ENCODE measurements at places on chromosomes 4 and X. TPM values are rescaled to one million over a fixed set of nuclear protein-coding genes. Genes with fewer than 3 reads are reported as not detected.

IQCM gene
- total RNA-seq = not detected

SULT1B1 gene
- total RNA-seq = 1.8 TPM

ATP2B3 gene
- not detected for total RNA-seq

ASB11 gene
- not detected for total RNA-seq

LANCL3 gene
- total RNA-seq = 0.25 TPM

ACE2 gene
- not detected for total RNA-seq

RAB40AL gene
- total RNA-seq = not detected

SLC2A9 gene
- not detected for total RNA-seq

HCCS gene
- total RNA-seq = 38.1 TPM

LETM1 gene
- 37.7 TPM for total RNA-seq

PLK4 gene
- total RNA-seq = 17.6 TPM

PFKFB1 gene
- total RNA-seq = not detected

APOOL gene
- 14.2 TPM for total RNA-seq

DSPP gene
- not detected for total RNA-seq

SPACA5 gene
- total RNA-seq = not detected

CXCL8 gene
- 26.7 TPM for total RNA-seq

TSC22D3 gene
- total RNA-seq = 22.0 TPM

MAGEA11 gene
- total RNA-seq = 10.0 TPM

CRMP1 gene
- 37.7 TPM for total RNA-seq

PLS3 gene
- 161 TPM for total RNA-seq

TSPAN6 gene
- total RNA-seq = 53.5 TPM

PPP3CA gene
- 36.8 TPM for total RNA-seq

RRH gene
- not detected for total RNA-seq

SCML2 gene
- 6.7 TPM for total RNA-seq

CT45A5 gene
- total RNA-seq = 0.50 TPM

TRIM61 gene
- not detected for total RNA-seq

NXF2 gene
- total RNA-seq = 0.15 TPM

FAM184B gene
- total RNA-seq = not detected

SUPT20HL1 gene
- not detected for total RNA-seq

C4orf36 gene
- total RNA-seq = 1.2 TPM

MTTP gene
- total RNA-seq = 0.23 TPM

PORCN gene
- total RNA-seq = 18.3 TPM

GLRA3 gene
- not detected for total RNA-seq

PABPC4L gene
- 0.68 TPM for total RNA-seq

CTAG2 gene
- total RNA-seq = not detected

YY2 gene
- total RNA-seq = 2.1 TPM

RIBC1 gene
- total RNA-seq = 0.70 TPM

SPINK2 gene
- total RNA-seq = not detected

PRKG2 gene
- total RNA-seq = 0.02 TPM

TIGD4 gene
- 0.16 TPM for total RNA-seq

AMER1 gene
- total RNA-seq = 3.4 TPM

SHOX gene
- 0.08 TPM for total RNA-seq

STX18 gene
- total RNA-seq = 49.6 TPM

PABPC1L2B gene
- not detected for total RNA-seq

TNIP3 gene
- 1.5 TPM for total RNA-seq

ARMCX2 gene
- total RNA-seq = 1.5 TPM

FRMD7 gene
- total RNA-seq = not detected

NEUROG2 gene
- not detected for total RNA-seq
